ENCODE measurements at places on chromosomes 1 and 21. TPM values are rescaled to one million over a fixed set of nuclear protein-coding genes. Genes with fewer than 3 reads are reported as not detected.

DNA sequence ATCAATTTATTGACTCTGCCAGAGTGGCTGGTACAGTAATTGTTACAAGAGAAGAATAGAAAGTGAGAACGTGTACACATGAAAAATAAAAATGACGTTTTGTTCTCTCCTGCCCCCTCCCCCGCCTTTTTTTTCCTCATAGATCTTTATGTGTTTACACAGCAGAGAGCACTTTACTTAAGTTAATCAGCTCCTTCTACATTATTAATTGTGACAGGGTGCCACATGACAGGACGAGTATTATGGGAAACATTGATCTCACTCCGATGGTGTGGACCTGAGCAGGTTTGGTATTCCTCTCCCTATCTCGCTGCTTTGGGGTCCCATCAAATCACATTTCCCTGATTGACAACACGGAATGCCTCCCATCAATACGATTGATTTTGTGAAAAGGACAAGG, 285.7 kb downstream of the TM2D1 start:
- no peaks in the 10 kb centered on the region for H3K36me3 ChIP-seq
- no peaks in the 10 kb centered on the region for H3K4me1 ChIP-seq
- no peak overlapping the region for H3K27ac ChIP-seq
- DNase-seq = no peak
- no peak overlapping the region for H3K4me3 ChIP-seq

The OR10Z1 gene
- not detected for total RNA-seq

- H3K27me3 ChIP-seq = no peaks in the 10 kb centered on the region
- no peaks in the 10 kb centered on the region for H3K36me3 ChIP-seq
- H3K27ac ChIP-seq = no peak overlapping the region
- no peak overlapping the region for H3K4me3 ChIP-seq
Observed at GRCh38 chr21:18275781-18276180, 31.1 kb downstream of the CHODL start.

DNA sequence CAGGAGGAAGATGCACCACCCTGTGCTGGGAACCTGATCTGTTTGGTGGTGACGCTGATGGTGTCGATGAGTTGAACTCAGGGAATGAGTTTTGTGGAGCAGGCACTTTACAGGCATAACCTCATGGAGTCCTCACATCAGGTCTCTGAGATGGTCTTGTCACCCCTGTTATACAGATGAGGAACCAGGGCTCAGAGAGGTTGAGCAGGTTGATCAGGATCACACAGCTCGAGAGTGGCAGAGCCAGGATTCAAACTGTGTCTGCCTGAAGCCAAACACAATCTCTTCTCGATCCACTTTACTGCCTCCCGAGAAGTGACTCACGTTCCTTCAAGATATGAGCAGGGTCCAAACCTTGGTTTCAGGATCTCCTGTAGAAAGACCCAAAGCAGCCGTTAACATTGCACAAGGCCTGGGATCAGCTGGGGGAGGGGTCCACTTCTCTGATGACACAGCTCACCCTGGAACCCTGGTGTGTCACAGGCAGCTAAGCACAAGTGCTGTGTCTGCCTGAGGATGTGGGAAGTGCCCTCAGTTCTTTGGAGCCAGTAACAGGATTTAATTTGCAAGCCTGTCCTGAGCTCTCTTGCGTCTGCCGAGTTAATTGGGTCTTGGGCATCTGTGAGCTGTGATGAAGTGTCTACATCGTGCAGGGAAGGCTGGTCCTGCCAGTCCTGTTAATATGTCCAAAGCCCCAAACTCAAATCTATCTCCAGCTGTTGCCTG, 65.4 kb upstream of the STUM start:
- no peak for DNase-seq
- no peaks in the 10 kb centered on the region for H3K36me3 ChIP-seq
- H3K27me3 ChIP-seq = peaks cover 10% of the 10 kb centered on the region
- H3K4me1 ChIP-seq = no peaks in the 10 kb centered on the region
- no peak overlapping the region for H3K4me3 ChIP-seq

The C1orf141 gene
- total RNA-seq = not detected

DNA sequence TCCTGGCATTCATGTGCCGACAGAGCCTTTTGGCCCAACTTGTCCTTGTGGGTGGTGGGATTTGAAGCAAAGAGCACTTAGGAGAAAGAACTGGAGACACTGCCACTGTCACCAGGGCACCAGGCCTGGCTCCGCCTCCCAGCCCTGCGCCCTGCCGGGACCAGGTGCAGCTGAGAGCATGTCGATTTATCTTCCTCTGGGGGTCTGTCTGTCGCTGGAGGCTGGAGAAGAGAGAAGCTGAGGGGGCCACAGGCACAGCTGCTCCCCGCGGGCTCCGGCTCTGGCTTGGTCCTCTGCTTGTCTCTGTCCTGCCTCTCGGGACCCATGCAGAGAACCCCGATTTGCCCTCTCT, 28.2 kb downstream of the PCNT start:
- peaks cover 16% of the 10 kb centered on the region for H3K36me3 ChIP-seq
- no peak overlapping the region for H3K4me3 ChIP-seq
- H3K27me3 ChIP-seq = no peaks in the 10 kb centered on the region

GRCh38 chr1:17558541-17558940, 19.0 kb downstream of the ARHGEF10L start:
- no peak for DNase-seq
- H3K4me1 ChIP-seq = peaks cover 4% of the 10 kb centered on the region
- no peaks in the 10 kb centered on the region for H3K36me3 ChIP-seq
- peak overlapping the region; percentile 79 for H3K27ac ChIP-seq

DNA sequence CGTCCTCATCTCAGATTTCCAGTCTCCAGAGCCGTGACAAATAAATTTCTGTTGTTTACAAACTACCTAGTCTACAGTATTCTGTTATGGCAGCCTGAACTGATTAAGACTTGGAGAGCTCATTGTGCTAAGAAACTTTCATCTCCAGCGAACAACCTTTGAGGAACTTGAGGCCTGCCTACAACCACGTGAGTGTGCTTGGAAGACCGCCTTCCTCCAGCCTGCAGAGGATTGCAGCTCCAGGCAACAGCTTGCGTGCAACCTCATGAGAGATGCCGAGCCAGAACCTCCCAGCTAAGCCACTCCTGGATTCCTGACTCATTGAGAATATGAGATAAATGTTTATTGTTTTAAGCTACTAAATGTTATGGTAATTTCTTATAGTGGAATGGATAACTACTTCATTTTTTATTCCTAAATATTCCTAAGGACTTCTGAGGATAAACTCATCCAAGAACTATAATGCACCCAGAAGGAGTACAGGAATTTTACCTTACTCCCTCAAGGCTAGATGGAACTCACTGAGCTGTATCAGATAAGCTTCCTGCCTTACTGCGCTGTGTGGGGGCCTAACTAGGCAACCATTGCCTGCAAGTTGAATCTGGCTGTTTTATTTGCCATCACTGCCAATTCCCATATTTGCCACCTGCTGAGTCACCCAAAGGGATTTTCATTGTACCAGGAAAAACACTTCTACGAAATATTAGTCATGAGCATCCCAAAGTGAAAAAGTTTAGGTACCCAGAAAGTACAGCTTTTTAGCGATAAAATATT, 17.6 kb downstream of the FAM177B start:
- DNase-seq = peak; percentile 65
- no peaks in the 10 kb centered on the region for H3K27me3 ChIP-seq
- H3K27ac ChIP-seq = peak overlapping the region; percentile 63
- H3K36me3 ChIP-seq = no peaks in the 10 kb centered on the region
- H3K4me1 ChIP-seq = no peaks in the 10 kb centered on the region

- H3K36me3 ChIP-seq = no peaks in the 10 kb centered on the region
- no peak overlapping the region for H3K27ac ChIP-seq
- H3K4me3 ChIP-seq = no peak overlapping the region
- no peaks in the 10 kb centered on the region for H3K27me3 ChIP-seq
- no peak for DNase-seq
- no peaks in the 10 kb centered on the region for H3K4me1 ChIP-seq
Observed at GRCh38 chr1:240029418-240029817, 62.3 kb upstream of the FMN2 start.

GRCh38 chr1:90963651-90964050, 58.2 kb downstream of the ZNF644 start:
- H3K4me1 ChIP-seq = no peaks in the 10 kb centered on the region
- no peaks in the 10 kb centered on the region for H3K36me3 ChIP-seq
- H3K4me3 ChIP-seq = no peak overlapping the region
- no peak overlapping the region for H3K27ac ChIP-seq

The FGGY gene
- total RNA-seq = 50.3 TPM

GRCh38 chr1:204250428-204251030, 36.7 kb upstream of the GOLT1A start:
- H3K4me3 ChIP-seq = no peak overlapping the region
- no peaks in the 10 kb centered on the region for H3K27me3 ChIP-seq
- H3K27ac ChIP-seq = no peak overlapping the region
- DNase-seq = no peak
- peaks cover 7% of the 10 kb centered on the region for H3K4me1 ChIP-seq
- H3K36me3 ChIP-seq = no peaks in the 10 kb centered on the region

- DNase-seq = no peak
- H3K27ac ChIP-seq = no peak overlapping the region
- H3K27me3 ChIP-seq = peaks cover 93% of the 10 kb centered on the region
- no peaks in the 10 kb centered on the region for H3K36me3 ChIP-seq
- H3K4me3 ChIP-seq = peak overlapping the region; percentile 26
Observed at GRCh38 chr1:152107031-152107983, 7.9 kb downstream of the TCHH start.

GRCh38 chr1:26799479-26800142, 11.9 kb downstream of the PIGV start:
- H3K36me3 ChIP-seq = no peaks in the 10 kb centered on the region
- H3K27me3 ChIP-seq = no peaks in the 10 kb centered on the region
- H3K4me1 ChIP-seq = no peaks in the 10 kb centered on the region
- DNase-seq = peak; percentile 71
- H3K27ac ChIP-seq = peak overlapping the region; percentile 60
- no peak overlapping the region for H3K4me3 ChIP-seq

GRCh38 chr1:184626076-184627006, 128.3 kb downstream of the EDEM3 start:
- H3K4me3 ChIP-seq = no peak overlapping the region
- H3K36me3 ChIP-seq = no peaks in the 10 kb centered on the region
- peaks cover 23% of the 10 kb centered on the region for H3K4me1 ChIP-seq

DNA sequence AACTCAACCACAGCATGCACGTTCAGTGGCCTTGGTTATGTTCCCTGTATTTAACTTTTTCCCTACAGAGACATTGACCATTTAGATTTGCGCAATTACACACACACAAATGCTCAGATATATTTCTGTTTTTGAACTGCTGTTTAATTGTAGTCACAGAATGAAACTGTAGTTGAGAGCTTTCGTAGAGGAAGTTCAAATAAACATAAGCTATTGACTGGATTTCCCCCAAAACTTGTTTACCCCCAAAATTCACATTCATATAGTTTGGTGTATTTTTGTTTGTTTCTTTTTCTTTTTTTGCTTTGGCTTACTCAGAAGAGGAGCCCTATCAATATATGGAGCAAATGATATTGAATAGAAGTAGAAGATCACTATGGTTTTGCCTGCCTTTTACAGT, 921.0 kb downstream of the ADGRL2 start:
- no peaks in the 10 kb centered on the region for H3K27me3 ChIP-seq
- H3K4me1 ChIP-seq = no peaks in the 10 kb centered on the region
- no peak overlapping the region for H3K4me3 ChIP-seq
- H3K36me3 ChIP-seq = no peaks in the 10 kb centered on the region

DNA sequence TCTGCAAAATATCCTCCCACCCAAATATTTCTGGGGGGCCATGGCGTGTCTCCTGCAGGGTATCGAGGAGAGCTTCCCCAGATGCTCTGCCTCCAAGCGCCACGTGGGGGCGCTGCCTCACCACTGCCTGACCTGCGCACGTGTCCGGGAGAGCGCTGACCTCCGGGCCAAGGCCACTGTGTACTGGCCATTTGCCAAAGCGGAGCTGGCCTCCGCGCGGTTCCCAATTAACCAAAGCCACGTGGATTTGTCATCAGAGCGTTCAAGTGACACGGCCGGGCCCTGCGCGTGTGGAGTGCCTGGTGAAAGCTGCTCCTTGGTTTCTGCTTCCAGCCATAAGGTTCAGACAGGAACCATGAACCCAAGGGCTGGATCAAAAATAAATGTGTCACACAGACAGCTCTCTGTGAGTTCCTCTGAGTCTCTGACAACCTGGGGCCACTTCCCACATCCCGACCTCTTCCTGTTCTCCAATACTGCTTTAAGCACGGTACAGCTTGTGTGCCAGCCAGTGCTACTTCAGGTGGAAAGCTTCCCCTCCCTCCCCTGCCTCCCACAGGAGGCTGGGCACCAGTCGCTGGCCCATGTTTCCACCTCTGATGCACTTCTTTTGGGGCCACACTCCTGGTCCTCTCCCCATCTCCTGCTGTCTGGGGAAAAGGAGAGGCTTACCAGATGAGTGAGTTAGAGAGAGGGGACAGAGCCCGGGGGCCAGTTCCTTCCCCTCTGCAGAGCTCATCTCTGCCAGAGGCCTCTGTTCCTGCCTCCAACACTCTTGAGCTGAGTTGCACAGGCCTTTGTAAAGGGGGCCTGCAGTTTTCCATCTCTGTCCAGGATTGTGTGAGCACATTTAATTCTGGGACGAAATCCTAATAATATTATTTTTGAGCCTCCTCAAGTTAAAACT, 26.1 kb downstream of the ZP4 start:
- no peaks in the 10 kb centered on the region for H3K36me3 ChIP-seq
- no peaks in the 10 kb centered on the region for H3K4me1 ChIP-seq
- DNase-seq = no peak
- H3K4me3 ChIP-seq = no peak overlapping the region
- no peak overlapping the region for H3K27ac ChIP-seq
- H3K27me3 ChIP-seq = no peaks in the 10 kb centered on the region

The ADGRL2 gene
- 74.7 TPM for total RNA-seq

The PPP1R12B gene
- total RNA-seq = 123 TPM

DNA sequence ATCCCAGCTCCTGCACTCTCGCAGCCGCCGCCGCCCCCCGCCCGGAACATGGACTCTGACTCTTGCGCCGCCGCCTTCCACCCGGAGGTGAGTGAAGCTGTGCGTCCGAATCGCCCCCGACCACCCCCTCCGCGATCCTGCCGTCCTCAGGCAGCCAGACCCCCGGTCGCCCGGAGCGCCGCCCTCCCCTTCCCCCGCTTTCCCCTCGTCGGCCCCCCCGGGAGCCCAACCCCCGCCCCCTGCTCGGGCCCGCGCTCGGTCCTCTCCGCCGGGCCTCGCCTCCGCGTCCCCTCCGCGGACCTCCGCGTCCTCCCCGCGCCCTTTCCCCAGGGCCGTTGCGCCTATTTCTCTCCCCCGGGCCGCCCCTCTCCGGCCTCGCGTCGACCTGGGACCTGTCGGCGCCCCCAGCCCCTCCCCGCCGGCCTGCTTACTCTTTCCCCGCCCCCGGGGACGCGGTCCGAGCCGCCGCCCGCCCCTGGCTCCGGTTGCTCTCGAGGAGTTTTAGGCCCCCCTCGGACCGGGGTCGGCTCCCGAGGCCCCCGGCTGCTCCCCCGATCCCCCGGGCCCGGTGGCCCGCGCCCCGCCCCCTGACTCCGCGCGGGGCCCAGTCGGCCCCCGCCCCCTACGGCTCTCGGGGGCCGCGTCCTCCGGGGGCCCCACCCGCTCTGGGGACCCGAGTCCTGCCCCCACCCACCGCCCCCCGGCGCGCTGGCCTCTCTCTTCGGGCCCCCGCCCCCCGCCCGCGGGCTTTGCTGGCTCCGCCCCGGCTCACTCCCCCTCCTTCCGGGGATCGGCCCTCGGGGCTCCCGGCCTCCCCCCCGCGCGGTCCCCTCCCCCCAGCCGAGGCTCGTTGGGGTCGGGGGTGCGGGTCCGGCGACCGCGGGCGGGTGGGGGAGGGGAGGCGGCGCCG, 743 bp downstream of the PHF13 start:
- H3K27me3 ChIP-seq = no peaks in the 10 kb centered on the region
- peak; percentile 63 for DNase-seq
- H3K4me1 ChIP-seq = peaks cover 7% of the 10 kb centered on the region

- H3K4me1 ChIP-seq = no peaks in the 10 kb centered on the region
- DNase-seq = no peak
- no peaks in the 10 kb centered on the region for H3K27me3 ChIP-seq
- no peak overlapping the region for H3K4me3 ChIP-seq
- H3K27ac ChIP-seq = peak overlapping the region; percentile 95
Observed at GRCh38 chr1:197776351-197777105, 1.2 kb upstream of the DENND1B start.

The CITED4 gene
- 136 TPM for total RNA-seq

The CELA2B gene
- total RNA-seq = not detected

The AIM2 gene
- 1.6 TPM for total RNA-seq
